ENCODE measurements at places on chromosomes 16 and 17.

DNA sequence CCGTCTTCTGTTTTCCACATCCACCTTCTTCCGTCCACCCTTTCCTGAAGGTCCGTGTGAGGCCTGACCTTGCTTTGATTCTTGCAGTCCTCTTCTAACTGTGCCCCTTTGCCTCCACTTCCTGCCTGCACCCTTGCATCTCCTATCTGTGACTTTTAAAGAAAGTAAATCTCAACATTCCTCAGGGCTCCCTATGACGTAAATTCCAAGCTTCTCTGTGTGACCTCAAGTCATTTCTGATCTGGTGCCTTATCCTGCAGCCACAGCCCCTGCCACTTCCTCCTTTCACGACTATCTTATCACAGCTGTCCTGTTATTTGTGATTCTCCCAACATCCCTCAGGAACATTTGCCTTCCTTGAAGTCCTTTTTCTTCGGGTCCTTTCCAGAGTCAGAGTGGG lies 520.5 kb downstream of the CDH13 start:
- H3K27me3 ChIP-seq = no peaks in the 10 kb centered on the region
- no peak overlapping the region for H3K4me3 ChIP-seq
- no peak for DNase-seq
- no peak overlapping the region for H3K27ac ChIP-seq
- H3K4me1 ChIP-seq = no peaks in the 10 kb centered on the region

DNA sequence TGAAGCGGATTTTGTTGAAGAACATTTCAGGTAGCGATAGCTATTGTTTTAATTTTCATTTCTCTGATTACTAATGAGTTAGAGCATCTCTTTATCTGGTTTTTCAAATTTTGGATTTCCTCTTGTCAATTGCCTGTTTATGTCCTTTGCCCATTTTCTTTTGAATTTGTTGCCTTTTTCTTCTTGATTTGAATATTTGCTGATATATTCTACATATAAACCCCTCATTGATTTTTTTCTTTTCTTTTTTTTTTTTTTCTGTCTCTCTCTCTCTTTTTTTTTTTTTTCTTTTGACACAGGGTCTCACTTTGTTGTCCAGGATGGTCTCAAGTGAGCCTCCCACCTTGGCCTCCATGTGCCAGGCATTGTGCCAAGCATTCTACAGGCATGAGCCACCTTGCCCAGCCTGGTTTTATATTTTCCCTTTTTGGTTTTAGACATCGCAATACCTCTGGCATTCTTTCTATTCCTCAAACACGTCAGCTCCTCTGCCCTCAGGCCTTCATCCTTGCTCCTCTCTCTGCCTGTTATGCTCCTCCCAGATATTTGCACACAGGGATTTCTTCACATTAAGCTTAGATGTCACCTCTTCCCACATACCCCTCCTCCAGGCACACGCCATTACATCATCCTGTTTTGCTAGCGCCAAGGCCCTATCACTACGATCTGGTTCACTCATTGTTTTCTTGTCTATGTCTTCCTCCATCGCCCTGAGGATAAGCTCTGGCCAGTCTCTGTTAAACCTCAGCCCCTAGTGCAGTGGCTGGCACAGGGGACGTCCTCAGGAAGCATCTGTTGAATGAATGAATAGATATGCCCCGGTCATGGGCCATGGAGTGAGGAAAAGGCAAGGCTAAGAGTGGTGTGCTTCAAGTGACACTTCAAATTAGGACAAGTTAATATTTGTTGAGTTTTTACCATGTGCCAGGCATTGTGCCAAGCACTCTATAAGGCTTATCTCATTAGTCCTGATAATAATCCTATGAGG lies 8.6 kb downstream of the SARM1 start:
- H3K27me3 ChIP-seq = no peaks in the 10 kb centered on the region
- H3K4me3 ChIP-seq = no peak overlapping the region
- no peaks in the 10 kb centered on the region for H3K4me1 ChIP-seq

GRCh38 chr17:81084680-81085419 lies 49.9 kb downstream of the BAIAP2 start:
- no peaks in the 10 kb centered on the region for H3K36me3 ChIP-seq
- peaks cover 99% of the 10 kb centered on the region for H3K27me3 ChIP-seq
- no peaks in the 10 kb centered on the region for H3K4me1 ChIP-seq
- H3K4me3 ChIP-seq = no peak overlapping the region
- no peak overlapping the region for H3K27ac ChIP-seq
- DNase-seq = no peak

GRCh38 chr16:19114359-19115147 lies 789 bp downstream of the ITPRIPL2 start:
- H3K27ac ChIP-seq = no peak overlapping the region
- no peaks in the 10 kb centered on the region for H3K27me3 ChIP-seq
- no peak for DNase-seq
- H3K4me1 ChIP-seq = no peaks in the 10 kb centered on the region

- peaks cover 35% of the 10 kb centered on the region for H3K27me3 ChIP-seq
- H3K27ac ChIP-seq = peak overlapping the region; percentile 69
- H3K36me3 ChIP-seq = peaks cover 13% of the 10 kb centered on the region
- peak overlapping the region; percentile 95 for H3K4me3 ChIP-seq
Observed at GRCh38 chr17:36949461-36949927, 740 bp downstream of the AATF start.

DNA sequence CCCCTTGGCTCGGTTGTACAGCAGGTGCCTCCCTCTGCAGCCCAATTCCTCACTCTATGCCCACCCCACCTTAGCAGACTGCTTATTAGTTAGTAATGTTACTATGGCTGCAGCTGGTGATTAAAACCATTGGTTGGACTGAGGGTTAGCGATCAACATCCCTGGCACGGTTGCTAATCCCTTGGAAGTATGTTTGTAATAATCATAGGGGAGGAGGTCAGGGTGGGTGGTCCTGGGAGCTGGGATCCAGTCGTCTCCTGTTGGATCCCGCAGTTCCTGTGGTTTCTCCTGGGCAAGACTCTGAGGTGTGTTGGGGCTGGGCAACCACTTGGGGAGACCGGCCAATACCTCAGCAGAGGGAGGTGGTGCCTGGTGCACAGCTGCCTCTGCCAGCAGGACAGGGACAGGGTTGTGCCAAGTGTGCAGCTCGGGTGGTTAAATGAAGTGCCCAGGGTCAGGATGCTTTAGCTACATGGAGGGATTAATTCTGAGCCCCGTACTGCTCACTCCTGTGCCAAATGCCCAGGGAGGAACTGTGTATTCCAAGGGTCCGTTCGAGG lies 38.0 kb downstream of the FZD2 start:
- no peak overlapping the region for H3K27ac ChIP-seq
- H3K4me3 ChIP-seq = no peak overlapping the region
- H3K27me3 ChIP-seq = no peaks in the 10 kb centered on the region
- H3K4me1 ChIP-seq = no peaks in the 10 kb centered on the region
- H3K36me3 ChIP-seq = no peaks in the 10 kb centered on the region

All from MM.1S (cell line).